ENCODE measurements at places on chromosomes 3 and 15.
A peak's percentile ranks its signal among the peaks of the same experiment; 100 is the strongest.

GRCh38 chr15:80695911-80696661 lies 976 bp downstream of the ABHD17C start:
- DNase-seq: no peak

GRCh38 chr3:2976212-2976611 lies 134.0 kb downstream of the IL5RA start:
- DNase-seq: no peak

DNA sequence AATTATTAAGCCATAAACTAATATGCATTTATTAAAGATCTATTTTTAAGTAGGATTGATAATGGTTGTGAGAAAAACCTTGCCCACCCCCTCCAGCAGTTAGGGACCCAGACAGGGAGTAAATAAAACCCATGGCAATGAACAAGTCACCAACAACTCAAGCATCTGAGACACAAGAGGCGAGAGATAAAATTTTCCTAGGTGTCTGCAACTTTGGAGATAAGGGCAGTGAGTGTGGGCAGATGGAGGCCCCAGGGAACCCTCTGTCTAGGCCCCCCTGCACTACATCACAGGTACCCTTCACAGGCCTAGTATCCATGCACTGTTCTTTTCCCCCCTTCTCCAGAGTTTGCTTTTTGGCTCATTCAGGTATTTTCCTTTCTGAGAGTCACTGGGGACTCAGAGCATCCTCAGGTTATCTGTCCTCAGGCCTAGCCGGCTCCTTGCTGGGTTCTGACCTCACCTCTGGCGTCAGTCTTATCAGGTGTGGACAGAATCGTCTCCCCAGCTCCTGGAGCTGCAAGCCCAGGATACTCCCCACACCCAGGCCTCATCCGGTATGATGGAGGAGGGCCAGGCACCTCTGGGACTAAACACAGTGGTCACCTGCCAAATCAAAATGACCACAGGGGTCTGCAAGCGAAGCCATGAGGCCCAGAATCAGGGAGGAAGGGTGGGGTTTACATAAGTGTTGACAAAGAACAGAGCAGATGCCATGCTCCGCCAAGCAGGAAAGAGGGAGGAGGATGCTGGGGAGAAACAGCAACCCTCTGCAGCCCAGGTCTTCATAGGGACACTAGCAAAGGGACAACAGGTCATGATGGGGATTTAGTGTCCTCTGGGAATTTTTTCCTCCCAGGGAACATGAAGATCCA lies 50.4 kb downstream of the CCNL1 start:
- no peak for DNase-seq

GRCh38 chr3:40404591-40405198 lies 17.7 kb downstream of the ENTPD3 start:
- no peak for DNase-seq

DNA sequence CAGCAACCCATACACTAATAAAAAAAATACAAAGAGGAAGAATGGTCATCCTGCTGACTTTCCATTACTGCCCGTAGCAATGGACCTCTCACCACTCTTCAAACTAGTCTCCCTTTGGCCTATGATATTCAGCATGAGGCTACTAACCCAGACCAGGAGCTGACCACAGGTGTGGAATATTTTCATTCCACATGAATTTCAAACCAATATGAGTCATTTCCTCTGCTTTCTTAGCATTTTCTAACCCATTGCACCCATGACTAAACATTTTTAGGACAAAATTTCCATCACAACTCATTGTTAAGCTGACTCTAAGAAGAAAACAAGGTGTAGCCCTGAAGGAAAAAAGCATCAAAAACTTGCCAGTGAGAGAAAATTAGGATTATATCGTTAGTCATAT lies 34.0 kb upstream of the ZPLD1 start:
- DNase-seq: no peak

GRCh38 chr3:158520433-158520832 lies 50.6 kb upstream of the MLF1 start:
- no peak for DNase-seq

DNA sequence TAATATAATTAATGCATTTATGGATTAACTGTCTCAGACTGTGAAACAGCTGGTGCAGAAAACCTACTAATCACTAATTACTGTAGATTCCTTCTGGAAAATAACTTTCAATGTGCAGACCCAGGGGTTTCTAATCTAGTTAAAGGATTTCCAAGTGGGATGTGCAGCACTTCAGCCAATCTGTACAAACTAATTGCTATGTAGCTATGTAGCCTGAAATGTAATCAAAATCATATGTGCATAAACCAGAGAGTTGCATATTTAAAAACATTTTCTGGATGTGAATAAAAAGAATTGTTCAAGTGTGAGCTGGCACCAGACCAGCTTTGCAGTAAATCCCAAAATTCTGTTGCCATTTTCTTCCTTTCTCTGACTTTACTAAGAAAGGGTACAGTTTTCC lies 127.5 kb upstream of the CD96 start:
- no peak for DNase-seq

- no peak for DNase-seq
These were observed 25.2 kb upstream of the CCDC39 start for GRCh38 chr3:180704532-180704931.

GRCh38 chr3:69941439-69942176 lies 57.9 kb upstream of the SAMMSON start:
- no peak for DNase-seq

- peak; percentile 14 for DNase-seq
These were observed 9.8 kb downstream of the ONECUT1 start for GRCh38 chr15:52780172-52780980.

GRCh38 chr3:196666001-196666867 lies 26.7 kb downstream of the NRROS start:
- no peak for DNase-seq

GRCh38 chr3:136937851-136938250 lies 19.9 kb upstream of the IL20RB start:
- DNase-seq: no peak

- DNase-seq: no peak
These were observed 46.4 kb upstream of the TRA2B start for GRCh38 chr3:185984203-185984602.

- DNase-seq: no peak
These were observed 396.8 kb upstream of the RASGRP1 start for GRCh38 chr15:38961456-38961855.

DNA sequence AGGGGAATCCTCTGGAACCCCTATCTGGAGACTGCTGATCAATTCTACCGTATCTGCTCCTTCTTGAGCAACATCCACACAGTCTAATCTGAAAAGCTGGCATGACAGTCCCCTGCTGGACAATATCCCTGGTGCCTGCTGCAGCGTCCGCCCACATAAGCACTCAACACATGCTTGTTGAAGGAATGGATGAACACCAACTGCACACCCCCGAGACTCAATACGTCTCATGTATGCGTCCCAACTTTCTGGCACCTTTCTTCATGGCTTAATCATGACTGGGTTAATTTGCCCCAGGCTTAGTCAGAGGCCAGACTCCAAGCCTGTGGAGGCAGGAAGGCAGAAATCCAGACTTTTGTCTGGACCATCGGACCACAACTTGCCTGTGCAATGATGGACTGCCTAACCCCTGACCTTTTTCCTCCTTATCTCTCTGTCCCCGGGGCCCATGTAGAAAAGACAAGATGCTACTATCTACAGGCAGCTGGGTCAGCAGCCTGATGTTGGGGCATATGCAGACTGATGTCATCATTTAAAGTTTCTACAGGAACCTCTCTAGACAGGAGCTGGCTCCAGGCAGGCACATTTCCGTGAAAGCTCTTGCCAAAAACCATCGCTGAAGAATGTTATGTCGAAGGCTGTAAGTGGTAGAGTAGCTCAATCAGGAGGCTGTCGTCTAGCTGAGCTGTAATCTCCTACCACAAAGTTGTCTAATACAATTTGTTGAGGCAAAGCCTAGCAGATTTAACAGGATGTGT lies 114.1 kb upstream of the TPM1 start:
- no peak for DNase-seq

DNA sequence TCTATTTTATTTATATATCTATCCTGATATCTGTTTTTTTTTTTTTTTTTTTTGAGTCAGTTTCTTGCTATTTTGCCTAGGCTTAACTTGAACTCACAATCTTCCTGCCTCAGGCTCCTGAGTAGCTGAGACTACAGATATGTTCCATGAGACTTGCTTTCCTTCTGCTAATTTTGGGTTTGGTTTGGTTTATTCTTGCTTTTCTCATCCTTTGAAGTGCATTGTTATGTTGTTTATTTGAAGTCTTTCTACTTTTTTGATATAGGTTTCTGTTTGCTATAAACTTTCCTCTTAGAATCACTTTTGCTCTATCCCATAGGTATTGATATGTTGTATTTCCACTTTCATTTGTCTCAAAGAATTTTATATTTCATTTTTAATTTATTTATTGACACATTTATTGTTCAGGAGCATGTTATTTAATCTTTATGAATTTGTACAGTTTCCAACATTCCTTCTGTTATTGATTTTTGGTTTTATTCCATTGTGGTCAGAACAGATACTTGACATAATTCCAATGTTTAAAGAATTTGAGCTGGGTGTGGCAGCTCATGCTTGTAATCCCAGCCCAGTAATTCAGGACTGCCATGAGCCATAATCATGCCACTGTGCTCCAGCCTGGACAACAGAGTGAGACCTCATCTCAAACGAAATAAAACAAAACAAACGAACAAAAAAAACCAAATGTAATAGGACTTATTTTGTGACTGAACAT lies 62.3 kb upstream of the PLSCR4 start:
- no peak for DNase-seq

DNA sequence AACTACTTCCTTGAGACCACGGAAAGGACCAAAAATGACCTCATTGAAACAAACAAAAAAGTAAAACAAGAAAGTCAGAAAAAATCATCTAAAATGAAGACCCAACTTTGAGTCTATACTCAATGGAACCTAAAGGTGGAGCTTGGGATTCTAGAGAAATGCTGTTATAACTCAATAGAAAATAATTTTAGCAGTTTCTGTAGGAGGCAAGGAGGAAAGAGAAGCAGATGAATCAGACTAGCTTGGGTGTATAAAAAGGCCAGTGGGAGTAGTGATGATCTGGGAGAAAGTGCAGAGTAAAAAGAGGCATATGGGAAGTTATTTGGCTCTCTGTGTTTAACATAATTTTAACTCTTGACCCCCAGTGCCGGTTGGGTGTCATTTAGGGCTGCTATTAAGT lies 94.4 kb downstream of the TMCO5A start:
- DNase-seq: no peak

DNA sequence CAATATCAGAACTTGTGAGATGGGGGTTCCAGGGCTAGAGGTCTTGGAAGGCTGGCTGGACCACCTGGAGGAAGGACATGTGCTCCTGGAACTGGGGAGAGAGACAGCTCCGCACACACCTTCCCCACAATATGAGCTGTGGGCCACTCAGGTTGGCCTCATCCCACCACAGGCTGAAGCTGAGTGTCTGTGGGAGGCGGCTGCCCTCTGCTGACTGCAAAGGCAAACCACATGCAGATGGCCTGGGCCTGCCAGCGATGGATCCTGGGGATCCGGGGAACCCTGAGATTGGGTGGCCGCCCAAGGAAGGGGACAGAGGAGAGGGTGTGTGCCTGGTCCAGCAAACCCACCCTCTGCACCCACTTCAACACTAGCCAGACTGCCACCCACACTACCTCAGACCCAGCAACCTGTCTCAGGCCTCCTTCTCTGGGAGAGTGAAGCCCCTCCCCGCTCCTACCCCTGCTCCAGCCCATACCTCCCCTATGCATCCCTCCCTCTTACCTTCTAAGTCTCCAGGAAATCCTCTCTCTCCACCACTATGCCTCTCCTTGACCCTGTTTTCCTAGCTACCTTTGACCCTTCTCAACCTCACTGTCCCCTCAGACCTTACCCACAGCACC lies 44.8 kb downstream of the CYP11A1 start:
- DNase-seq: peak; percentile 19

GRCh38 chr3:124227150-124227630 lies 235.3 kb upstream of the ROPN1 start:
- no peak for DNase-seq

DNA sequence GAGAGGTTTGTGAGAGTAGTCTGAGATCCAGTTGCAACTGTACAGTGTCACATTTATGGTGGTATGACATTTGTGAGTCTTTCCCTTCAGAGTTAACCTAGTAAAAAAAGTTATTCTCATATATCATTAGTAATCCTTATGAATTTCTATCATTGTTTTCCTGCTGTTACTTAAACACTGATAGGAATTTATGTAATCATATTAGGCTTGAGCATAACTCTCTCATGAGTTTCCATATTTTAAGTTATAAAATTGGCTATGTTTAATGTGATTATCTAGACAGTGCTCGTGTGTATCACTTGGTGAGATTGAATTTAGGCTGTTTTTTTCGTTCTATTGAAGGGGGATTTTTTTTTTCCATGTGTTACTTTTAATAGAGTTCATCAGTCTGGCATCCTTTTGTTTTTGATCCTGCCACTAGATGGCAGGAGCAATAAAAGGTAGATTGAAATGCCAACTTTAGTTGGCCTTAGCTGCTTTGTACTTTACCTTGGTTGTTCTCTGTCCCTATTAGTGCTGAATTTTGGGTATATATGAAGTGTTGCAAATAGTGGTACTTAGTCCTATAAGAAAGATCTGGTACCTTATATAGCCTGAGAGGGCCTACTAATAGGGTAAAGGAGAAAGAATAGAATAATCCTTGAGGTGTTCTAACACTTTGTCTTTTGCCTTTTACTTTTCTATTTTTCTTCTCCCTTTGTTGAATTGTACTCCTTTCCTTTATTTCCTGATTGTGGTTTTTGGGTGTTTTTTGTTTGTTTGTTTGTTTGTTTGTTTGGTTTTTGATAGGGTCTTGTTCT lies 17.9 kb downstream of the STT3B start:
- DNase-seq: no peak

DNA sequence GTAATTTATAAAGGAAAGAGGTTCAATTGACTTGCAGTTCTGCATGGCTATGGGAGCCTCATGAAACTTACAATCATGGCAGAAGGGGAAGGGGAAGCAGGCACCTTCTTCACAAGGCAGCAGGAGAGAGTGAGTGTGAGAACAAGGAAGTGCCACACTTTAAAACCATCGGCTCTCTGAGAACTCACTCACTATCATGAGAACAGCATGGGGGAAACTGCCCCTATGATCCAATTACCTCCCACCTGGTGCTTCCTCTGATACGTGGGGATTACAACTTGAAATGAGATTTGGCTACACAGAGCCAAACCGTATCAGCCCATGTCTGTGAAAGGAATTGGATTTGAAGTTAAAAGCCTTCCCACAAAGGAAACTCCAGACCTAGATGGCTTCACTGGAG lies 39.1 kb downstream of the TKT start:
- DNase-seq: no peak

- DNase-seq: no peak
These were observed 10.1 kb downstream of the FEZF2 start for GRCh38 chr3:62363275-62363674.

- no peak for DNase-seq
These were observed 665.9 kb downstream of the SQOR start for GRCh38 chr15:46300716-46301115.
